ENCODE measurements at places on chromosomes 3 and 15. TPM values are rescaled to one million over a fixed set of nuclear protein-coding genes. Genes with fewer than 3 reads are reported as not detected.

Gene SLC6A20
- total RNA-seq: not detected

Gene SERPINI2
- total RNA-seq: not detected

Gene PIAS1
- total RNA-seq: 24.5 TPM

Gene STRA6
- 0.48 TPM for total RNA-seq

Gene MME
- total RNA-seq: 11.6 TPM

Gene DLL4
- total RNA-seq: 213 TPM

Gene TRH
- total RNA-seq: not detected

Gene INO80
- total RNA-seq: 22.6 TPM

Gene SSUH2
- not detected for total RNA-seq

Gene GOLGA6A
- not detected for total RNA-seq

Gene IQCH
- total RNA-seq: 1.1 TPM

Gene C3orf70
- 2.4 TPM for total RNA-seq

Gene KBTBD13
- total RNA-seq: not detected

Gene RASL12
- not detected for total RNA-seq

Gene NUP210
- total RNA-seq: 2.2 TPM

Gene SYNPR
- not detected for total RNA-seq
